Fibroblast of mammary gland (primary cell): ENCODE measurements at places on chromosomes 3 and 15.

DNA sequence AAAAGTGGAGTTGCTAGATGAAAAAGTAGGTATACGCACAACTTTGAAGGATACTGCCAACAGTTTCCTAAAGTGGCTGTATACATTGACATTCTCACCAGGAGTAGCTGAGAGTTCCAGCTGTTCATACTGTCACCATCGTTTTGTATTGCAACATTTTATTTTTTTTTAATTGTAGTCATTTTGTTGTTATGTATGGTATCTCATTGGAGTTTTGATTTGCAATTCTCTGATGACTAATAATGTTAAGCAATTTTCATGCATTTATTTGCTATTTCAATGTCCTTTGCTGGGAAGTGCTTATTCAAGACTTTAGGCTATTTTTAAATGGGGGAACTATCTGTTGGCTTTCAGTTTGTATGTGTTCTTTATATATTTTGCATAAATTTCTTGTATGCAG, 185.1 kb upstream of the TGFBR2 start:
- peak; percentile 91 for DNase-seq

DNA sequence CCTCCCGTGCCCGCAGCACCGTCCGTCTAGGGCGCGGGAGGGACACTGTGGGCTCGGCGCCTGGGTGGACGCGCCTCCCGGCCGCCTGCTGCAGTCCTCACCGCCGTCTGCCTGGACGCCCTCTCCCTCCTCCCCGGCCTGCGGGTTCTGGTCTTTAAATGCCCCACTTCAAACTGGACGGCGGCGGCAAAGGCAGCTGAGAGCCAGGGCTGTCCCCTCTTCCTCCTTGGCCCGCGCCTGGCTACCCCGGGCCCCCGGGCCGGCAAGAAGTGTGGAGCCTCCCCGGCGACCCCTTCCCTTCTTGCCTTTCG, 426 bp downstream of the CBLB start:
- DNase-seq = peak; percentile 41

DNA sequence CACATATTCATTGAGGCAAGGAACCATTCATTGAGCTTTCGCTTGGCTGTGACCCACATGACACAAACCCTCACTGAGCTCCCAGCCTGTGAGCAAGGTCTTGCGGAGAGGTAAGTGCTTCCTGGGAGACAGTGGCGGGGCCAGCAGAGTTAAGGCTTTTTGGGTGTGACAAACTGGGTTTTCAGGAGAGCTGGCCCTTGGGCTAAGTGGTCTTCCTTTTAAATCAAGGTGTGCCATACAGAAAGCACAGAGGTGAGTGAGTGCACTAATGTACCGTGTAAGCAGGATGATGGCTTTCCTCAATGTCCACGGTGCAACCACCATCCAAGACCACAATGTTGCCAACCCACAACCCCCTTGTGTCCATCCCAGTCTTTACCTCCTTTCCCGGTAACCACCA, 28.6 kb downstream of the POMGNT2 start:
- DNase-seq = no peak

GRCh38 chr15:39053480-39053879, 488.9 kb upstream of the RASGRP1 start:
- DNase-seq = no peak

- DNase-seq = peak; percentile 19
Measured at GRCh38 chr15:56042982-56043980, 49.9 kb upstream of the NEDD4 start.

GRCh38 chr15:66704803-66705153, 2.7 kb downstream of the SMAD6 start:
- no peak for DNase-seq

DNA sequence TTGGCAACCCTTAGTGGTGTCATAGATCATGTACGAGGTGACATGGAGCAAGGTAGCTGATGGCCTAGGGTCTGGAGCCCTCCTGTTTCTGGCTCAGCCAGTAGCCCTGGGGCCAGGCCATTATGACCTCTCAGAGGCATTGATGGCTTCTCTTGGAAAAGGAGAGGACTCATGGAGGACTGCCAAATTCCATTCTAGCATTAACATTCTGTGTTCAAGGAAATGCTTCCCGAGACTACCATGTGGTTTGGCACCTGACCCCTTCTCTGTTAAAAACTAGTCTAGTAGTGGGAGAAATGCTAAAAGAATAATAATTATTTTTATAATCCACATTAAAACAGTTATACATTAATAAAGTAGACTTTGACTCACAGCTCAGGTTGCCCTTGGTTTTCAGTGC, 40.2 kb upstream of the ADAMTSL3 start:
- DNase-seq = peak; percentile 2

GRCh38 chr3:192516820-192517219, 210.5 kb downstream of the FGF12 start:
- no peak for DNase-seq

DNA sequence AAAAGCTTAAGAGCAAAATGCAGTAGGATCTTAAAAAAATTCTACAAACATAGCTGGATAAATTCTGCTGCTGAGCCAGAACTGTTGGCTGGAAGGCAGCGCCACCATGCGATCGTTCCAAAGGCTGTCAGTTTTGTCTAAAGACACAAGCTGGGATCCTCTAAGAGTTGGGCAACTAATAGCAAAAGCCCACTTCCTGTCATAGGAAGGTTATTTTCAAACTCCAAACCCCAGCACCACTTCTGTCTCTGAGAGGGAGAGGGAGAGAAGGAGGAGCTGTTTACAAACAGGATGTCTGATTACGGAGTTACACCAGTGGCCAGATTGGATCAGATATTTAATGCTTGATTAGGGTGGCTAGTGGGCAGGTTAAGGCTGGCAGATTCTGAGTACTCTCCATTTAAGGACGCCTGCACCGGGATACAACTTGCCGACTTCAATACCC, 44.0 kb downstream of the EIF4E3 start:
- DNase-seq = peak; percentile 86

- DNase-seq = peak; percentile 58
Measured at GRCh38 chr3:156816091-156816793, 9.9 kb upstream of the LEKR1 start.

DNA sequence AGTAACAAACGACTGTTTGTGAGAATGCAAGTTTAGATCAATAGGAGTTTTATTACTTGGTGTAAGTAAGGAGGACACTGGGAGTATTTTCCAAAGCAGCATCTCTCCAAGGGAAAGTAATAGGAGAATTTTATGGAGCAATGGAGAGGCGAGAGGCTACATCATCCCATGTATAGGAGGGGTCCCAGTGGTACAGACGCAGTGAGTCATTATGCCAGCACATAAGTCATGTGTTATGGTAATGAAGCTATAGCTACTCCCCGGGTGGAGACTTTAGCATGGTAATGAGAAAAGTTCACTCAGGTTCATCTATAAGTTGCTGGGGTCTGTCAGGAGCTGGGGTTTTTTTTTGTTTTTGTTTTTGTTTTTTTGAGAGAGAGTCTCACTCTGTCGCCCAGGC, 29.5 kb upstream of the ZNF445 start:
- DNase-seq = no peak

GRCh38 chr3:165624761-165625160, 212.5 kb downstream of the BCHE start:
- DNase-seq = peak; percentile 38

- DNase-seq = peak; percentile 74
Measured at GRCh38 chr3:11059090-11059798, 66.7 kb downstream of the SLC6A1 start.

GRCh38 chr3:18634461-18634860, 209.3 kb upstream of the SATB1 start:
- no peak for DNase-seq

- DNase-seq = no peak
Measured at GRCh38 chr3:147161833-147162232, 244.5 kb downstream of the ZIC4 start.

- DNase-seq = peak; percentile 40
Measured at GRCh38 chr3:123053107-123053506, 13.7 kb upstream of the PDIA5 start.

- no peak for DNase-seq
Measured at GRCh38 chr3:98402507-98402906, 12.0 kb downstream of the OR5K3 start.

- DNase-seq = no peak
Measured at GRCh38 chr3:160038862-160039562, 50.4 kb downstream of the IL12A start.

DNA sequence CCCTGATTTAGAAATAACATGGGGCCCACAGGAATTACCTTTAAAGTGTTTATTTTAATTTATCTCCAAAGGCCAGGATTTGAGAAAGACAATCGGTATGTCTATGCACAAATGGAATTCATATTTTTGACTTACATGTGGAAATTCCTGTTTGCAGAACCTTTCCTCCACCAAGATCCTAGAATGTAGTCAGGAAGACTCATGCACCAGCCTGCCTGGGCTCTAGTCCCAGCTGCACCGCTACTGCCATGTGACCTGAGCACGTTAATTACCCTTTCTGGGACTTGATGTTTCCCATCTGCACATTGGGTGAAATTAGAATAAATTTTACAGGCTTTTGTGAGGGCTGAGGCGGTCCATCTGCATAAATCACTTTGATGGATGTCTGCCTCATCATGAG, 194.2 kb downstream of the ATP10A start:
- DNase-seq = no peak

- DNase-seq = no peak
Measured at GRCh38 chr3:178451799-178452198, 84.4 kb upstream of the KCNMB2 start.

GRCh38 chr15:80419546-80419945, 15.4 kb downstream of the ARNT2 start:
- DNase-seq = no peak

DNA sequence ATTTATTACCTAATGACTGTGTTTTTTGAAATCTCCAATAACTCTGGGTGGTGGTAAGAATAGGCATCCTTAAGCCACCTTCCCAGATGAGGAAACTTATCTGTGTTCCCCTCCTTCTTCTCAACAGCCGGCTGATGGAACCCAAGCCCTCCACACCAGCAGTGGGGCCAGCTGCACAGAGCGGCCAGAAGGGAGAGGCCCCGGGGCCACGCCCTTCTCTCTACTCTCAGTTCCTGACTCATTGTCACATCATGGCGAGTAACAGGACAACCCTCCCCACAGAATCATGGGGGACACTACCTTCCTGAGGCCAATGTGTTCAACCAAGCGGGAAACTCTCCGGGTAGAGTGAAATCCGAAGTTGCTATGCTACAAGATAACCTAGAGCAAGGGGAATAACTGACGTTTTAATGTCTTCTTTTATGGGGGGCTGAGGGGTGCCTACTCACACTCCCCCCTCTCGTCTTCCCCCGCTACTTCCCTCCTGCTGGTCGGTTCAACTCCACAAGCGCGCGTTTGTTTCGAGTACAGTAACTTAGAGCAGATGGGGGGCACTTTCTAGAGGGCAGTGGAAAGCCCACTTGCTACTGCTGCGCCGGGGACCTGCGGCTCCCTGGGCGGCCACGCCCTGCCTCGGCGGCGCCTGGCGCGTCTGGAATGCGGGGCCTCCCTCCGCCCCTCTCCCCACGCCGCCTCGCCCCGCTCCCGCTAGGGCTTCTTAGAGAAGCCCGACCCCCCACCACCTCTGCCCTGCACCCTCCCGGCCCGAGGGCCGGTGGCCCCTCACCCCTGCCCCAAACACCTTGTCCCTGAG, 621 bp downstream of the ANXA2 start:
- DNase-seq = peak; percentile 78

DNA sequence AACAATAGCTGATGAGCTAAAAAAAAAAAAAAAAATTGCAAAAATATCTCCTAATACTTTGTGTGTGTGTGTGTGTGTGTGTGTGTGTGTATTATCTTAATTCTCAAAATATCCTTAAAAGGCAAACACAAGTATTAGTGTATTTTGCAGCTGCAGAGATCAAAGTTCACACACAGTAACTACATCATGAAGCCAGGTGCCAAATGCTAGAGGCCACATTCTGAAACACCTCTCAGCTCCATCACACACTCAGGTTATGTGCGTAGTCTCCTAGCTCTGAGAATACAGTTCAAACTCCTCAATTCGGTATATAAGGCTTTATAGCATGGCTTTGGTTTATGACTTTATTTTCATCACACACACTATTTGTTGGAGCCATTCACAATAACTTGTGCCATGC, 33.5 kb upstream of the PPARG start:
- DNase-seq = no peak

DNA sequence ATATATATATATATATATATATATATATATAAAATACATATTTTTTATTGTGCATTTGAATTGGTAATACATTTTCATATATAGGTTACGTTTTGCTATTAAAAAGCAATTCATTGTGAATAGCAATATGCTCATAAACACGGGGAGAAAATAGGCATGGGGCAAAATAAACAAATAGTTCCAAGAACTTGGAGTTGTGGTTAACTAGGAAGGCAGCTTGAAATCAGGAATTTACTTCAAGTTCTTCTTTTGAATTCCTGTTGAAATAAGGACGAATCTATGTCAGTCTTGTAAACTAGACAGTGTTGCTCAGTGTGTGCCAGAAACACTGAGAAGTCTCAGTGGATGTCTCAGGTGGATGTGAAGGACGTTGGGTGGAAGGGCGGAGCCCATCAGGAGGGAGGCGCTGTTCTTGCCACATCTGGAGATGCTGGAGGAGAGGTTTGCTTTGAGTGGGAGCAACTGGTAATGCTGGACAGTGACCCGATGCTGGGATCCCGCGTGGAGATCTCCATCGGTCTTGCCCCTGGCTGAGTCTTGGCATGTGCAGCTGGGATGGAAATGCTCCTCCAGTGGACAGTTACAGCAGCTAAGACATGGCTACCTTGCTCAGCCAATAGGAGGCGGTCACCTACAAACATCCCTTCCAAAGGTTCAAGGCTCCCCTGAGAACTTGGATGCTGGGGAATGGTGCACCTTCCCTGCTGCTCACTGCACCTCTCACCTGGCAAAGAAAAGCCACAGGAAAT, 2.5 kb downstream of the IL16 start:
- DNase-seq = no peak

GRCh38 chr3:83434880-83435587, 1523.8 kb upstream of the CADM2 start:
- no peak for DNase-seq

DNA sequence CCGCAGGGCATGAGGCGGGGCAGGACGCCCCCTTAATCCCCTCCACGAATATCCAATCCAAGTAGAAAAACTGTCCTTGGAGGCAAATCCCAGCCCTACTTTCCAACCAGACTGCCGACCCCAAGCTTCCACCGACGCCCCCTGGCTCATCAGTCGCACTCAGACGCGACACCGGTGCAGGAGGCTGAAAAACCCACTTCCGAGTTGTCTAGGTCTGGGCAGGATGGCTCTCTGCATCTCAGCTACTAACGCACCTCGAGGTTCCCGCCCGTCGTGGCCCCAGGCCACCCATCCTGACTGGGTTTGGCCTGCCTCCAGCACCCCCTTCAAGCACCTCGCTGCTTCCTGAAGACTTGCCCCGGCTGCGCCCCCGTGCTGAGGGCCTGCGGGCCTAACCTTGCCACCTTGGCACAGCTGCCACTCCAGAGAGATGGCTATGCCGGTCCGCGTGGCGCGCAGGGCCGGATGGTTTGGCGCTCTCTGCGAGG, 15.5 kb downstream of the RGMA start:
- no peak for DNase-seq

GRCh38 chr3:127783642-127784160, 38.6 kb downstream of the MGLL start:
- DNase-seq = no peak

- no peak for DNase-seq
Measured at GRCh38 chr15:77409259-77410156, 10.4 kb downstream of the PEAK1 start.
